NCI-H2081 treated with DMSO at 0.1 percent for 48 hours (cell line): ENCODE measurements at places on chromosomes 12 and 14.

DNA sequence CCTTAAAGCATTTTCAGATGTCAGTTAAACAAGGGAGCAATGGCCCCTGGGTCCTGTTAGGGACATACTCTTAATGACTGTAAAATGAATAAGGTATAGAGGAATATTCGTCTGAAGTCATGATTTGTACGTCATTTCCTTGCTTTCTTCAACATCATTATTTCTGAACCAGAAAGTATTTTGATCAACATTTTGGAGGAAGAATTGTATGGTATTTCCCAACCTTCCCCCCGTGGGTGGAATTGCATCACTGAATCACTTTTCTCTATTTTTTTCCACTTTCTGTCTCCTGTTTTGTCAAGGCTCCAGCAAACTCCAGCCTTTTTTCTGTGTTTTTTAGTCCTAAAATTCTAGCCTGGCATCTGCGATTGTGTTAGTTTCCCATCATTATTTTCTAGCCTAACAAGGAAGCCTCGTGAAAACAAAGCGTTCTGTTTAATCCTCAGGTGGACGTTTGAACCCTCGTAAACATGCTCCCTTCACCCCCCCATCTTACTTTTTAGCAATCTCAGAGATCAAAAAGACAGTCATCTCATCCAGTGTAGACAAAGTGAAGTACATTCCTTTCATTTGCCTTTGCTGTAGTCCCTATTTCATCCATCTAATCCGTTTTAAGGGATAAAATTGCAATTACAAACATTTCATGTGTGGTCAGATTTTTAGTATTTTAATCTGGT lies 62.3 kb downstream of the ETV6 start:
- no peak for DNase-seq

- no peak for DNase-seq
Measured at GRCh38 chr12:105228494-105228893, 7.5 kb downstream of the APPL2 start.

DNA sequence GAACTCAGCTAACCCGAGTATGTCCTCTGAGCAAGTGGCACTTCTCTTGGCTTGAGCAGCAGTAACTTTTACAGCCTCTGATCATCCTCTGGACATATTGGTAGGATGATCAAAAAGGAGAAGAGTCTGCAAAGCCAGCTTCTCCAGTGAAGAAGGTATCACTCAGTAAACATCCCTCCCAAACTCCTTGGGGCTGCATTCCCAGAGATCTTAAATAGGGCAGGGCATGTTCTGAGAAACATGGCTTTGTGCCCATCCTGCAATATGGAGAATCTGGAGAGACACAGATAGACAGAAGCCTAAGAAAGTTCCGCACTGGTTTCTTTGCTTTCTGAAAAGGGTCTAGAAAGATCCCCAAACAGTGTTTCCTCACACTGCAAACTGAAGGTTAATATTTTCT lies 65.4 kb downstream of the RBM19 start:
- no peak for DNase-seq

DNA sequence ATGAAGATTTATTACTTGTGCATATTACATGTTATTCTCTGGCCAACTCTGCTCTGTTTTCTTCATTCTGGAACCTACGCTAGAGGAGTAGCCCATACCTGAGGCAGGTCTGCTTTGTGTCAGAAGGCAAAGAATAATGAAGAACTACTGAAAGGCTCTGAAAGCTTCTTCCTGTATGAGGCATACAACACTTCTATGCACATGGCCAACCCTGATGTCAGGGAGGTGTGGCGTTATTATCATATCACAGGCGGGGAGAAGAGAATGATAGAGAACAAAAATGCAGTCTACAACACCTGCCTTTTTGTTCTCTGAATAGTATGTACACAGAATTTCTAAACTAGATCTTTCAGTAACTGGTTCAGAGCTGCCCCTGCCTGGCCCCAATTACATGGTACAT lies 32.5 kb upstream of the CRY1 start:
- peak; percentile 89 for DNase-seq

- no peak for DNase-seq
Measured at GRCh38 chr14:45135156-45135555, 574 bp upstream of the FANCM start.

DNA sequence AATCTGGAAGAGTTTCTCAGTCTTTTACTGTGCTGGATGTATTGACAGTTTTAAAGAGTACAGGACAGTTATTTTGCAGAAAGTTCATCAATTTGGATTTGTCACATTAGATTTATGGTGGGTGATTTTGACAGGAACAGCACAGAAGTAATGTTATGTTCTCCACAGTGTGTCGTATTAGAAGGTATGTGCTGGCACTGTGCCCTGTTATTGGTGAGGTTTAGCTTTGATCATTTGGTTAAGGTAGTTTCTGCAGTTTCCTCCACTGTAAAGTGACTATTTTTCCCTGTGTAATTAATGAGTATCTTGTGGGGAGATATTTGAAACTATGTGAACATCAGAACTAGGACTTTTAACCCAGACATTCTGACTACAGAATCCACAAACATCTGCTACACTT lies 308.5 kb upstream of the TBX3 start:
- DNase-seq: no peak

DNA sequence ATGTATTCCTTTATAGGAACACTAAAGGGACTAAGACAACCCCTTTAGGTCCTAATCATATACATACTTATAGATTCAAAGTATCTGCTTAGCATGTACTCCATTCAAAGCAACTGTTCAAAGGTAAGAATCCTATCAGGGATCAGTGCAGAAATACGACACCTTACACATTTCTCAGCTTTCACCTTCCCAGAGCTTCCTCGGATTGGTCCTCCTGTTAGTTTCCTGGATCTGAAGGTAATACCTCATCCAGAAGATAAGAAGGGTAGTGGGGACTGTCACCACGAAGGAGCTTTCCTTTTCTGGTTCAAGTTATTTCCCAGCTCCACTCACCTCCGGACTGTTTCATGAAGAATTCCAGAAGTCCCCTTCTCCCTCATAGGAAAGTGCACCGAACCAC lies 38.0 kb downstream of the RCOR1 start:
- DNase-seq: no peak

DNA sequence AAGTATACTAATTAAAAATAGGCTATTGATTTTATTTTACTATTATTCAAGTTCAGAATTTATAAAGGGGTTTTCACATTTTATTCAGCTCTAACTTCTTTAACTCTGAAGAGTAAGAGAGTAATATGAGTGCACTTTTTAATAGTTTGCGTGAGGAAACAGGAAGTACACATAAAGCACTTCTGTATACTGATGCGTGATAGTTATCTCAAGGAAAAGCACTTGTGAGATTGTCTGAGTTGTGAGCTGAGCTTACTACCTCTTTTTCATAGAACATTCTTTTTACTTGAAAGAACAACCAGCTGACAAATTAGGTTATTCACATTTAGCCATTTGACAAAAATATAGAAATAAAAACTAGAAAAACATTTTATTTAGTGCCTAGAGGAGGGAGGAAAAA lies 1.9 kb downstream of the RAD51AP1 start:
- no peak for DNase-seq

DNA sequence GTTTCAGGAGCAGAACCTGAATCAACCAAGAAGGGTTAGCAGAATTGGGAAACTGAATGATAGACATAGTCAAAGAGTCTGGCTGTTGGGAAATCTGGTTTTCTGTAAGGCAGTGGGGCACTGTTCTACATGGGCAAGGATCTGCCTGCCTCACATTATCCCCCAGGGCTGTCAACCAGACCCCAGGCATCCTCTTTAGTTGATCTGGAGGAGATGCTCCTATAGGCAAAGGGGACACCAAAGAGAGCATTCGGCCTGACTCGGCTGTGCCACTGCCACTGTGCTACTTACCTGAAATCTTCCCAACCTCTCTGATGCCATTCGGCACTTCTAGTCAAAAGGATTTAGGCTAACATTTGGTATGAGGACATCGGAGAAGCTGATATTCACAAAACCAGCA lies 4.1 kb downstream of the ISCU start:
- no peak for DNase-seq

DNA sequence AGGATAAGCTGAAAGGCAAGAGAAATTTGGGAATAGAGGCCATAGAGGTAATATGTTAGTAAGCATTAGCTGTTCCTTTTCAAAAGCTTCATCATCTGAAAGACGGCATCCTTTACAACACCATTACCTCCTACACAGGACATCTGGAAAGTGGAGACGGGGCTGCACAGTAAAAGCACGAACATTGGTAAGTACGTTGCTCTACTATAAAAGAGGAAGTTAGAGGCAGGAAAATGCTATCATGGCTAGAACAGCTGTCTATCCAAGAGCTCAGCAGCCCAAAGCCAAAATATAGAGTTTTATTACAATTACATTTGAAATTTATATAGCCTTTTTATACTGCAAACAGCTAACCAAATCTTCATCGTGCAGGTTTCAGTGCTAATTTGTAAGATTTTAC lies 172.3 kb upstream of the GRIP1 start:
- DNase-seq: no peak

- no peak for DNase-seq
Measured at GRCh38 chr14:105485739-105486162, 935 bp upstream of the CRIP1 start.

DNA sequence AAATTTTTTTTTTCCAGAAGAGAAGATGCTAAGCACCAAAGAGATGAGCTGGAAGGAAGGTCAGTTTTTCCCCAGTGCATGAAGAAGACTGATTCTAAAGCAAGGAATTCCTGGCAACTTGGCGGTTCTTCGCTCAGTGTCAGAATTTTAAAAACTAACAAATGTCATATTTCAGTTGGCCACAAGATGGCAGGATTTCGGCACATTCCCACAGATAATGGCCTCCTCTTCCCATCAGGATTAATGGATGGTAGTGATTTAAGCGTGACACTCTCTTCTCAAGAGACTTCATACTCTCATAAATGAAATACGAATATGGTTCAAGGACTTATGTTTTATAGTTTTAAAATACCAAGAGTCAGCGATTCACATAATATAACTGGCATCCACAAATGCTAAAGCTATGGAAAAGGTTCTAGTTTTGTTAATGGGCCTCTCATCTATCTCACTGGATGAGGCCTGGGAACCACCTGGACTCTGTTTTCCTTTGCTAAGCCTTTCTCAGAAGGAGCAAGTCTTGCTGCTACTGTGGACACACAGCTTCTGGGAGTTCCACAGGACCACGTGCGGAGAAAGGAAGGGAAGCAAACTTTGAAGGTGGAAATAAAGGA lies 46.1 kb upstream of the PTPRO start:
- DNase-seq: no peak

DNA sequence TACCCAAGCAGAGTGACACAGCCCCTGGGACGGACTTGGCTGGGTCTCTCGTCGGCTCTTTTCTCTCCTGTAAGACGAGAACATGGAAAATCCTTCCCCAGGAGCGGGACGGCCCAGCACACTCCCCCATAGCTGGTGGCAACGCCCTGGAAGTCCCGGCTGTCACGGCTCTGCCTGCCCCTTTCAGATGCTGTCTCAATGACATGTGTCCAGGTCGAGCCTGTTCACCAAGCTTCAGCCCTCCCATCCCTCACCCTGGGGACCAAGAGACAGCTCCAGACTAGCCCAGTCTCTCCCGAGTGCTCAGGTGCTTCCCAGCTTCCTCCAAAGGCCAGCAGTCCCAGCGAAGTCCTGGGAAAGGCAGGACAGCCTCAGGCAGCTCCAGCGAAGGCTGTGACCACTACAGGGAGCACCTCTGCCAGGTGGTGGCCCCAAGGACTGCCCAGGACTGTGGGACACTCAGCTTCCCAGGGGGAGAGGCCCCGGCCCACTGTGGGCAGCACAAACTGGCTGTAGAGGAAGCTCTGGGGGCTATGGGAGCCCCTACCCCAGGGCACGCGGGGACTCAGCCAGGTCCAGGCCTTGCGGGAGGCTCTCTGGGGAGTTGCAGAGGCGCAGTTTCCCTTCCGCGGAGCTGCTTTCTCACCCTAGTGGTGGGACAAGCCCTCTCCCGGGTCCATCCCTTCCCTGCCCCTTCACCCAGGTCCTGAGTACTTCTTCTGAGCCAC lies 33.6 kb downstream of the TNFAIP2 start:
- no peak for DNase-seq

GRCh38 chr12:91846466-91847055 lies 299.1 kb downstream of the BTG1 start:
- no peak for DNase-seq

GRCh38 chr14:104181761-104182530 lies 43.6 kb downstream of the KIF26A start:
- no peak for DNase-seq

- DNase-seq: no peak
Measured at GRCh38 chr12:119788786-119789185, 88.3 kb downstream of the CIT start.

DNA sequence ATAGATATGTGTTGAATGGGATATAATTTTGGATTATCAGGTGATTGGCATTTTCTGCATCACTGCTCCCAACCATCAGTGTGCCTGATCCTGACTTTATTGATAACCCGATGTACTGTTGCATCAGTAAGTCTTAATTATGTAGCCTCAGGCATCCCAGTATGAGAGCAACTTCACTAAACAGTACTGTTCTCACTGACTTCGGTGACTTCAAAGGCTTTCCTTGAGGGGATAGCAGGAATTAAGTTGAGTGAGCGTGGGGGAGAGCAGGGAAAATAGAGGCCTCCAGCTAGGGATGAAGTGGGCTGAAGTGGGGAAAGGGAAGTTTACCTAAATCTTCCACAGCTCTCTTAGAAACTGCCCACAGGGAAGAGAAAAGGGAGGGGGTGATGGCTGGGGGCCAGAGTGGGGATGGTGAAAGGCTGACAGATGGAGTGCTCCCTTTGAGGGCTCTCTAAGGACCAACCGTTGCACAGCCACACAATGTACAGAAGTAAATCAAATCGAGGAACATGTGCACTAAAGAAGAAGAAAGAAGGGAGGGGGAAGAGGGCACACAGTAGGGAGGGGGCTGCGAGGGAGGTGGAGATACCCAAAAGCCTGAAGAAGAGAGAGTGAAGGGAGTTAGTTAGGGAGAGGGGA lies 10.7 kb upstream of the NEUROD4 start:
- DNase-seq: no peak

DNA sequence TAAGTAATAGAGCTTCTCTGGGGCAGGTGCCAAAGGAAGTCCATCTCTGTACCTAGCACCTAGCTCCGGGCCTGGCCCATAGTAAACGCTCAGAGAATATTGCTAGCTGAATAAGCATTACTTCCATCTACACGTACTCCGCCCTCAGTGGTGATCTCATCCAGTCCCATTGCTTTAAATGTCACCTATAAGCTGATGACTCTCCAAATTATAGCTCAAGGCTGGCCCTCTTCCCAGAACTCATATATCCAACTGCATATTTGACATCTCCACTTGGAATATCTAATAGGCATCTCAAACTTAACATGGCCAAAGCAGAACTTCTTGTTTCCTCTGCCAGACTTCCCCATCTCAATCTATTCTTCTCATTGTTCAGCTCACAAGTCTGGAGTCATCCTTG lies 6.9 kb upstream of the DYNLL1 start:
- DNase-seq: no peak

DNA sequence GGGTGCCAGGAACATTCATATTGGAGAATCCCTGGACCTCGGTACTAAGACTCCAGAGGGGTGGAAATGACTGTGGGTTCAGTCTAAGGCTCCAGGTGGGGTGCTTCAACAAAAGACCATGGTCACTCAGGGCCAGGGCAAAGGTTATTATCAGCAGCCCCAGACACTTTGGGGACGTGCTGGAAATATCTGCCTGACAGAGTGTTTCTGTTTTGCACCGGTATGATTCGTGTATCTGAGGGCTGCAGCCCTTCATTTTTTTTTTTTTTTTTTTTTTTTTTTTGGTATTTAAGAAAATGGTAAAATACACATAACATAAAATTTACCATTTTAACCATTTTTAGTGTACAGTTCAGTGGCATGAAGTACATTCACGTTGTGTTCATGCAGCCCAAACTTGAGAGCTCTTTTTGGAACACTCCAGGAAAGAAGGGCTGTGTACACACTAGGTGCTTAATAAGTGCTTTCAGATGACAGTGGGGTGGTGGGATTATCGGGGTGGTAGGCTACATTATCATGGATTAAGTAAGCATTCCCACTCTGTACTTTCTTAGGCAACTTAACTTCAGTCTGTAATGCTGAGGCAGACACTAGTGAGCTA lies 120.3 kb downstream of the CHST11 start:
- DNase-seq: no peak
